Activated CD8-positive, alpha-beta memory T cell treated with anti-CD3 and anti-CD28 coated beads, Interleukin-2, amount 50 U/mL, for 48 hours (primary cell): ENCODE measurements at places on chromosomes 12 and 14.
A peak's percentile ranks its signal among the peaks of the same experiment; 100 is the strongest.

GRCh38 chr12:223841-224240, 9.9 kb upstream of the SLC6A12 start:
- DNase-seq, result no peak

- no peak for DNase-seq
These were observed 6.0 kb upstream of the GPR84 start for GRCh38 chr12:54370171-54370730.

DNA sequence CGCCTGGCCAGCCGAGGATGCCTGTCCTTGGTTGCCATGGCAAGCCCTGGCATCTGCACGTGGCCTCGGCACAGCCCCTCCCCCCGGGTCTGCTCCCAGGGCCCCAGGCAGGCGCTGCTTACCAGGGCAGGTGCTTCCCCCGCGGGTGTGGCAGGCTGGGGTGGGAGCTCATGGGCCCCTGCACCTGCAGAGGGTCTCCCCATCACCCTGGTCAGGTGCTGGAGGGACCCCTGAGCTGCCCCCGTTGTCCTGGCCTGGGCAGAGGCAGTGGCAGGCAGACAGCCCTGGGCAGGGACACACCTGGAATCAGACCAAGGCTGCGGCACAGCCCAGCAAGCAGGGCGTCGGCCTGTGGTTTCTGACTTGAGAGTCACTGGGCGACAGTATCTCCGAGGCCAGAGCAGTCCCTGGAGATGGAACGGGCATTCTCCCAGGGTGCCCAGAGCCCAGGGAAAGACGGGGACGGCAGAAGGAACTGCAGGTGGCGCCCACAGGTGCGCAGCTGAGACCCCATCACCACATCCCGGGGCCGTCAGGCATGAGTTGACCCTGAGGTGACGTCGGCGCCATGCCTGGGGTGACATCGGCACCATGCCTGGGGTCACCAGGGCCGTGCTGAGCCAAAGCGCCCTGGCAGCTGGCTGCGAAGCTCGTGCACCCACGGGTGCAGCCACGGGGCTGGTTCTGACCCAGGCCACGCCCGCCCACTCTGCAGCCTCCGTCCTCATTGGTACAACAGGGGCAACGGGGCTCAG, 56.1 kb upstream of the FBRSL1 start:
- no peak for DNase-seq

- DNase-seq, result no peak
These were observed 42.1 kb downstream of the STXBP6 start for GRCh38 chr14:25007832-25008231.

DNA sequence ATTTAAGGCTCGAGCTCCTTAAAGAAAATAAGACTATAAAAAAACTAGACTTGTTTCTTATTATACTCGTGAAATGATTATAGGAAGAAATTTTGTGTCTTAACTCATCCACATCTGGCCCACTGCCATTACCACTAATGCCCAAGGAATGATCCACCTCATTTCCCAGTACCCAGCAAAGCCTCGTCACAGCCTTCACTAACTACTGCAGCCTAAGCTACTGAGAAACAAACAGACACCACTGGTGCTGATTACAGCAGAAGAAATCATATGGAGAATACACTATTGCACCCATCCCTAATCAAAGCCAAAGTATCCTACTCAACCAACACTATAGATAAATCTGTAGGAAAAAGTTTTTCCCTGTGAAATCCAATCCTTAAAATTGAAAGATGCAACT, 205.3 kb upstream of the NAV3 start:
- no peak for DNase-seq

- no peak for DNase-seq
These were observed 176.4 kb downstream of the ANO2 start for GRCh38 chr12:5768581-5769196.

- peak; percentile 59 for DNase-seq
These were observed 2.2 kb upstream of the ATXN3 start for GRCh38 chr14:92108345-92109254.

- DNase-seq, result no peak
These were observed 263.9 kb upstream of the TMTC1 start for GRCh38 chr12:30047516-30048254.

GRCh38 chr12:72485017-72485701, 213.0 kb downstream of the TRHDE start:
- DNase-seq, result no peak

DNA sequence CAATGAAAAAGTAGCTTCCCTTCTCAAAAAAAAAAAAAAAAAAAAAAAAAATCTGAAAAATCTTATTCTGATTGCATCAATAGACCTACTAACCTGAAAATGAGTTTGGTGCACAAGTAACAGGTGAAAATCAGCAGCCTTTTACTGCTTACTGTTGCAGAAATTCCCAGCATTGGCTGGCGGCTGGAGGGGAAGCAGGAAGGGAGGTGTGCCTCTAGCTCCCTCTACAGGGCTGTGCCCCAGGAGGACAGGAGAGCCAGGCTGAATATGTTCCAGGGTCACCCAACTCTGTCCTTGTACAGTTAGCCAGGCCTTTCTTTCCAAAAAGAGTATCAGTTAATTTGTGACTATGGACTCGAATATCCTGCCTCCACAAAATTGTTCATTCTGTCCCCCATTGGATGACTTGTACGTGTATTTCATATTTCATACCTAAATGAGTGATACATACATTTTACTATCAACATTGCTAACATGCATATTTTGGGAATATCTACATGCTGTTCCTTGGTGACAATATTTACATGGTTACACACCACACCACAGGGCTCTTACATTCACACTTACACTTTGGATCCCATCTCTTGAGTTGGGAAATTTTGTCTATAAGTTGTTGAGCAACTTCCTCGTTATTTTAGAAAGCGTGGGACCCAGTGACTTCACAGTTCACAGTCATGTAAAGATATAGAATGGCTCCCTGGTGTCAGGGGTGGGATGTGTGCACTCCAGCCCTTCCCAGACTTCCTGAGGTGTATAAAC, 124.8 kb downstream of the SAMD4A start:
- peak; percentile 75 for DNase-seq

DNA sequence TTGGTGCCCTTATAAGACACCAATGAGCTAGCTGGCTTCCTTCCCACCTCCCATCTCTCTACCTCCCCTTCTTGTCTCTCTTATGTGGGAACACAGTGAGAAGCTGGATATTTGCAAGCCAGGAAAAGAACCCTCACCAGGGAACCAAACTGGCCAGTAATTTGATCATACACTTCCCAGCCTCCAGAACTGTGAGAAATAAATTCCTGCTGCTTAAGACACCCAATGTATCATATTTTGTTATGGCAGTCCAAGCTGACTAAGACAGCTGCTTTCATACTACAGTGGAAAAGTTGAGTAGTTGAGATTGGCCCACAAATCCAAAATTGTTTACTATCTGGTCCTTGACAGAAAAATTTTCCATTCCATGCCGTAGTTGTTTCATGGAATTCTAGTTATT, 269.0 kb downstream of the KCNH5 start:
- no peak for DNase-seq
